ENCODE measurements at places on chromosomes 4 and X.

DNA sequence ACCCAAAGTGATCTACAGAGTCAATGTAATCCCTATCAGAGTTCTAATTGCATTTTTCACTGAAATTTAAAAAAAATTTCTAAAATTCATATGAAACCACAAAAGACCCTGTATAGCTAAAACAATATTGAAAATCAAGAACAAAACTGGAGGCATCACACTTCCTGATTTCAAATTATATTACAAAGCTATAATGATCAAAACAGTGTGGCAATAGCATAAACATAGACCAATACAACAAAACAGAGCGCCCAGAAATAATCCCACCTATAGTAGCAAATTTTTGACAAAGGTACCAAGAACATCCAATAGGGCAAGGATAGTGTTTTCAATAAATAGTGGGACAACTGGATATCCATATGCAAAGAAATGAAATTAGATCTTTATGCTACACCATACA lies 59.4 kb upstream of the PRKG2 start:
- no peaks in the 10 kb centered on the region for H3K36me3 ChIP-seq
- no peak overlapping the region for H3K27ac ChIP-seq
- no peaks in the 10 kb centered on the region for H3K4me1 ChIP-seq
- no peak for DNase-seq
- H3K27me3 ChIP-seq: no peaks in the 10 kb centered on the region
- H3K4me3 ChIP-seq: no peak overlapping the region

DNA sequence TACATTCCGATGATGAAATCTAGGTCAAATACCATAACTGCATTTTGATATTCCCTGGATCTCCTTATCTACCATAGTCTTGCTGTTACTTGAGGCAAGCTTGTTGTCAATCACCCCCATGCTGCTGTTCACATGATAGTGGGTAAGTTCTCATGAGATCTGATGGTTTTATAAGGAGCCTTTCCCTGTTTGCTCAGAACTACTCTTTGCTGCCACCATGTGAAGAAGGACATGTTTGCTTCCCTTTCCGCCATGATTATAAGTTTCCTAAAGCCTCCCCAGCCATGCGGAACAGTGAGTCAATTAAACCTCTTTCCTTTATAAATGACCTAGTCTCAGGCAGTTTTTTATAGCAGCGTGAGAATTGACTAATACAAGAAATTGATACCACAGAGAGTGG lies 432.0 kb downstream of the GLUD2 start:
- no peak for DNase-seq
- H3K27me3 ChIP-seq: no peaks in the 10 kb centered on the region
- H3K4me1 ChIP-seq: no peaks in the 10 kb centered on the region
- H3K36me3 ChIP-seq: no peaks in the 10 kb centered on the region

DNA sequence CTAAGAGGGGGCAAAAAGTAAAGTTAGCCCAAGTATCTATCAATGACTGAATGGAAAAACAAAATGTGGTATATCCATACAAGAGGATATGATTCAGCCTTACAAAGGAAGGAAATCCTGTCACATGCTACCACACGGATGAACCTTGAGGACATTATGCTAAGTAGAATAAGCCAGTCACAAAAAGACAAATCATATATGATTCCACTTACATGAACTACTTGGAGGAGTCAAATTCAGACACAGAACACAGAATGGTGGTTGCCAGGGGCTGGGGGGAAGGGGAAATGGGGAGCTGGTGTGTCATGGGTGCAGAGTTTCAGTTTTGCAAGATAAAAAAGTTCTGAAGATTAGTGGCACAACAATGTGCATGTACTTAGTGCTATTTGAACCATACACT lies 101.8 kb downstream of the SH3KBP1 start:
- no peaks in the 10 kb centered on the region for H3K36me3 ChIP-seq
- no peak for DNase-seq
- H3K4me1 ChIP-seq: no peaks in the 10 kb centered on the region
- no peak overlapping the region for H3K27ac ChIP-seq

GRCh38 chr4:180153587-180153986 lies 2089.6 kb upstream of the TENM3 start:
- no peak for DNase-seq
- no peaks in the 10 kb centered on the region for H3K36me3 ChIP-seq
- no peaks in the 10 kb centered on the region for H3K4me1 ChIP-seq
- no peak overlapping the region for H3K27ac ChIP-seq
- no peak overlapping the region for H3K4me3 ChIP-seq
- H3K27me3 ChIP-seq: no peaks in the 10 kb centered on the region

GRCh38 chr4:183823434-183823833 lies 81.7 kb upstream of the STOX2 start:
- no peaks in the 10 kb centered on the region for H3K27me3 ChIP-seq
- H3K27ac ChIP-seq: no peak overlapping the region
- no peak overlapping the region for H3K4me3 ChIP-seq
- no peak for DNase-seq
- no peaks in the 10 kb centered on the region for H3K36me3 ChIP-seq

DNA sequence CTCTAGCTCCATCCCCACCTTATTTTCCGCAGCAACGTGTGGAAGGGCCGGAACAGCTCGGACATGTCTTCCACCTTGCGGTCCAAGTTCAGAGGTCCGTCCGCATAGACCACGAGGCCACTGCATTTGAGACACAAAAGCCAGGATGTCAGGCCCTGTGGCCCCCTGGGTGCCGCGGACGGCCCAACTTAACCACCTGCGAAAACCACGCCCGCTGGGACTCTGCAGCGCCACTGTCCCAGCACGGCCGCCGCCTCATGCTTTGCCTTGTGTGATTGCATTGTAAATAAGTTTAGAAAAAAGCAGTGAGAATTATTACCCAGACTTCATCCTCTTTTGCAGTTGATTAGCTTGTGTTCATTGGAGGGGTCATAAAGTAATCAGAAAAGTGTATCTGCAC lies 58.2 kb upstream of the MXD4 start:
- no peak overlapping the region for H3K27ac ChIP-seq
- DNase-seq: peak; percentile 78
- H3K4me1 ChIP-seq: no peaks in the 10 kb centered on the region
- no peaks in the 10 kb centered on the region for H3K36me3 ChIP-seq
- H3K27me3 ChIP-seq: peaks cover 9% of the 10 kb centered on the region

DNA sequence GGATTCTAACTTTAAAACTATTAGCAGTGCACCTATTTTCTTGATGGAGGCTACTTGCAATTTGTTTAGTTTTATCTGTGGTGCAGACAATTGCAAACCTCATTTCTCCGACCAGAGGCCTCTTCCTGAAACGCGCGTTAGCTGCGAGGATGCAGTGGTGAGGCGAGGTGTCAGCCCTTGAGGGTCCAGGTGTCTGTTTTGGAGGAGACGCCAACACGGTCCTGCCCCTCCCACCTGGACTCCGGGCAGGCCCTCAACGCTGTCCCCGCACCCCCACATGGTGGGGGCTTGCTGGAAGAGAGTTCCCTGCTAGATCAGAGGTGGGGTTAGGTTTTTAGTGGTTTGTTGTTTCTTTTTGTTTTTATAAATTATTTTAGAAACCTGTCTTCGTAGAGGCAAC lies 34.4 kb downstream of the PCGF3 start:
- H3K4me1 ChIP-seq: peaks cover 10% of the 10 kb centered on the region
- H3K27ac ChIP-seq: no peak overlapping the region
- H3K4me3 ChIP-seq: no peak overlapping the region
- no peaks in the 10 kb centered on the region for H3K27me3 ChIP-seq

- no peak overlapping the region for H3K4me3 ChIP-seq
- no peak for DNase-seq
- H3K27ac ChIP-seq: no peak overlapping the region
- no peaks in the 10 kb centered on the region for H3K4me1 ChIP-seq
Measured at GRCh38 chr4:176436293-176436973, 116.7 kb downstream of the SPCS3 start.

DNA sequence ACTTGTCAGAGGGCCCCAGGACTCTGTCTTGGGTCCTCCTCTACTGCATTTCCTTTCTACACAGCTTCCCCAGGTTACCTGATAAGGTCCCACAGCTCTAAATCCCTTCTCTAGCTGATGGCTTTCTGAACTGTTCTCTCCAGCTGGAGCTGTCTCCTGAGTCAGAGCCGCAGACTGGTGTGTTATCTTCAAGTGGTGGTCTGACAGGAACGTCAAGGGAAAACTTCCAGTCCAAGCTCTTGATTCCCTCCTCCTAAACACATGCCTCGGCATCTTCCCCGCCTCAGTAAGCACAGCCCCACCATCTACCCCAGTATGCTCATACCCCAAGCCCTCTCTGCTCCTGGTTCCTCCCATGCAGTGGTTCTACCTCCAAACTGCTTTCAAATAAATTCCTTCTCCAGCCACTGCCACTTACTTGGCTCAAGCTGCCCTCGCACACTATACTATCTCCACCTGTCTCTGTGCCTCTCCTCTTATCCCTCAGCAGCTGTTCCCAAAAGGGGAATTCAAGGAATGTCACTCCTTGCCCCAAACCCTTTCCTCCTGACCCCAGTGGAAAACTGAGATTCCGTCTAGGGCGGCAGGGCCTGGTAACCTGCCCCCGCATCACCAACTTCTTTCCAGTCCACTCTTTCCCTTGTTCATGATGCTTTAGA lies 17.2 kb upstream of the CENPU start:
- H3K27me3 ChIP-seq: no peaks in the 10 kb centered on the region
- no peaks in the 10 kb centered on the region for H3K4me1 ChIP-seq
- peaks cover 3% of the 10 kb centered on the region for H3K36me3 ChIP-seq
- H3K27ac ChIP-seq: no peak overlapping the region

- no peaks in the 10 kb centered on the region for H3K36me3 ChIP-seq
- H3K27me3 ChIP-seq: no peaks in the 10 kb centered on the region
- no peak for DNase-seq
- H3K4me3 ChIP-seq: no peak overlapping the region
- H3K27ac ChIP-seq: no peak overlapping the region
Measured at GRCh38 chr4:61374447-61374891, 174.3 kb downstream of the ADGRL3 start.

- DNase-seq: no peak
- H3K27me3 ChIP-seq: no peaks in the 10 kb centered on the region
- no peaks in the 10 kb centered on the region for H3K4me1 ChIP-seq
- no peaks in the 10 kb centered on the region for H3K36me3 ChIP-seq
- no peak overlapping the region for H3K4me3 ChIP-seq
- H3K27ac ChIP-seq: no peak overlapping the region
Measured at GRCh38 chrX:113933931-113934330, 650.0 kb upstream of the HTR2C start.

DNA sequence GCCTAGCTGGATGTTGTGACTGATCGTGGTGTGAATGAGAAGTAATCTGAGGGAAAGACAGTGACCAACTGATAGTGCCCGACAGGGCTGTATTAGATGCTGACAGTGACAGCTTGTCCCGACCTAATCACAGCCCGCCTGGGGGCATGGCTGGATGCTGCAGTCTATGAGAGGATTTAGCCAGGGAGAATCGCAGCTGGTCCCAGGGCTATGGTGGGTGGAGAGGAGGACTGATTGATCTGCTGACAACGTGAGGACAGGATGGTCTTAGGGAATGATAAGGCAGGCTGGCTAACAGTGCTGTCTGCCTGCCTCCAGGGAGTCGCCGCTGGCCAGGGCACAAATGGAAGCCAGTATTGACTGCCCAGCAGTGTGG lies 621 bp upstream of the SUV39H1 start:
- H3K36me3 ChIP-seq: peaks cover 14% of the 10 kb centered on the region
- no peak for DNase-seq
- H3K4me3 ChIP-seq: peak overlapping the region; percentile 39
- no peaks in the 10 kb centered on the region for H3K27me3 ChIP-seq

DNA sequence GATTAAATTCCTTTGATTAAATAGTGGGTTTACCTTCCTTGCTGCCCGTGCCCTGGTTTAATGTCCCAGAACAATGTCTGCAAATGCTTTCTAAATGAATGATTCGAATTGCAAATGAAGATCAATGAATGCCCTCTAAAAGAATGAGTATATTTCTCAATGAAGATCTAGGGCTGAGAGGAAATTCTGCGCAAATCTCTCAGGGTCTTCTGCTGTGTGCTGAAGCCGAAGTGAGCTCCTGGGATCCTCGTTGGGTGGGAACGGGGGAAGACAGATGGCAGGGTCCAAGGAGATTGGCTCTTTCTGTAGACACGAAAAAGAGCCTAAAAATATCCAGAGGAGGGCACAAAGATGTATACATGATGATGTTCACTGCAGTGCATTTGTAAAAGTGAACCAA lies 224.8 kb downstream of the STIM2 start:
- no peak overlapping the region for H3K27ac ChIP-seq
- H3K27me3 ChIP-seq: peaks cover 9% of the 10 kb centered on the region
- H3K36me3 ChIP-seq: no peaks in the 10 kb centered on the region
- H3K4me1 ChIP-seq: peaks cover 10% of the 10 kb centered on the region
- H3K4me3 ChIP-seq: no peak overlapping the region
- no peak for DNase-seq

GRCh38 chr4:16031546-16032395 lies 52.1 kb downstream of the PROM1 start:
- no peak overlapping the region for H3K27ac ChIP-seq
- no peaks in the 10 kb centered on the region for H3K27me3 ChIP-seq
- H3K36me3 ChIP-seq: no peaks in the 10 kb centered on the region
- no peak overlapping the region for H3K4me3 ChIP-seq
- no peak for DNase-seq
